Omental fat pad (tissue), 4 donors: ENCODE measurements at places on chromosomes 12 and 14. TPM values are rescaled to one million over a fixed set of nuclear protein-coding genes. Genes with fewer than 3 reads are reported as not detected.
A peak's percentile ranks its signal among the peaks of the same experiment; 100 is the strongest.

NAA25 gene
- total RNA-seq: 70.6 TPM

NYNRIN gene
- 13.7 TPM for total RNA-seq

MYO1H gene
- total RNA-seq: 0.09 TPM

DNA sequence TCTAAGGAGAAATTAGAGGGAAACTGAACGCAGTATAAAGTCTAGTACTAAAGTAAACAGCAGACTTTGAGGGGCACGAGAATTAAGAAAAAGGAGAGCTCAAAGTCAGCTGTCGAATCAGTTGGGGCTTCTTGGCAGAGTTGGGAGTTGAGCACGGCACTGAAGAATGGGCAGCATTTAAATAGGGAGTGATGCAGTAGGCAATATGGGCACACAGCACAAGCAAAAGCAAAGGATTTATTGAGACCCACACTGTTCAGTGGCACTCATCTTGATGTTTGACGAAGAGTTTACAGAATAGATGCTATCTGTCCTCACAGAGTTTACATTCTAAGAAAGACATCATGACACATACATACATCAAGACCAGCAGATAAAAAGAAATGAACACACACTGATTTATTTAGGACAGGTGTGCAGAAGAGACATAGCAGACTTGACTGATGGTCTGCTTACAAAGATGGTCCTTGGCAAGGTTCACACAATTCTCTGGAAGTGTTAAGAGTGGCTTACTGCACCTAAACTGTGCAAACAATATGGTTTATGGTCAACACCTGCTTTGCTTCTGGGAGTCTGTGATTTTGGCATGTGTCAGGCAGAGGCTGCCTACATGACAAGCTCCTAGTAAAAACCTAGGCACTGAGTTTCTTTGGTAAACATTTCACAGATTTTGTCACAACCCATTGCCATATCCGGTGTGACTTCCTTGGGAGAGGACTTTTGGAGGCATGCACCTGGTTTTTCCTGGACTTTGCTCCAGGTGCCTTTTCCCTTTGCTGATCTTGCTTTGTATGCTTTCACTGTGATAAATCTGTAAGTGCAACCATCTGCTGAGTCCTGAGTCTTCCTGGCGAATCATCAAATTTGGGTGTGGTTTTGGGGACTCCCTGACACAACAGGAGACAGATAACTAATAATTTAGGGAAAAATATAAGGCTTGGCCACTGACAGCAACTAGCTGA is 26.3 kb downstream of the ALKBH1 start:
- no peak for DNase-seq

GRCh38 chr12:79019672-79020071 is 155.1 kb downstream of the SYT1 start:
- no peak for DNase-seq

GRCh38 chr12:19910681-19911080 is 457.7 kb upstream of the PDE3A start:
- no peak for DNase-seq

GRCh38 chr12:57604992-57605810 is 577 bp downstream of the DTX3 start:
- DNase-seq: no peak

CALM1 gene
- 369 TPM for total RNA-seq

GRCh38 chr14:98018628-98019027 is 1221.4 kb downstream of the VRK1 start:
- no peak for DNase-seq

SYNE3 gene
- 46.9 TPM for total RNA-seq

AKAP6 gene
- total RNA-seq: 3.3 TPM

GDF3 gene
- total RNA-seq: not detected

AQP5 gene
- total RNA-seq: not detected

DNA sequence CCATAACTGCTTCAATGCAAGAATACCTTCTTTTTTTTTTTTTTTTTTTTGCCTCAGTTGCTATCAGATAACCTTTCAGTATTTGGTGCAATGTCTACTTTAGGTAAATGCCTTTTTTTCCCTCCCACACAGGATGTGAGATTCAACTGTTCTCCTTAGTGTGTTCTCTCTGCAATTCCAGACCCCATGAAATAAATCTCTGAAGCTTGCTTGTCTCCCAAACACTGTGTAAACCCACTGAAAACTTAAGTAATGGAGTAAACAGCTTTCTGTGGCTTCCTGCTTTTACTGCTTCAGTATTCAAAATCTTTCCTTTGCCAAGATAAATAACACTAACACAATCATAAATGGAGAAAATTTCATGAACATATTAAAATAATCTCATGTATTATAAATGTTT is 55.8 kb upstream of the CLEC14A start:
- no peak for DNase-seq

ABCC9 gene
- 56.3 TPM for total RNA-seq

DNA sequence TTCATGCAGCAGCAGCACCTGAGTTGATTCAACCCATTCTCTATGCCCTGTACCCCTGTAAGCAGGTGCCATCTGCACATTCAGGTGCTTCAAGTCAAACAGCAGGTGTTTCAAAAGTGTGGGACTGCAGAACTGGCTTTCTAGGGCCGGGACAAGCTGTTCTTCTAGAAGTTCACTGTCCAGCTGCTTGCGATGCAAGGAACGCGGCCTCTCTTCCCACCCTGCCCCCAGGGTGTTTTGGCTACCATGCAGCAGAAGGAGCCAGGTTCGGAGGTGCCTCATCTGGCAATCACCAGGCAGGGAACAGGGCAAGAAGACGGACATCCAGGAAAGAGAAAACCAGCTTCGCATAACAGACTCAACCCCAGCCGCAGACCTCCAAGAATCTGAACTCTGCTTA is 35.2 kb downstream of the TMEM132D start:
- no peak for DNase-seq

DNA sequence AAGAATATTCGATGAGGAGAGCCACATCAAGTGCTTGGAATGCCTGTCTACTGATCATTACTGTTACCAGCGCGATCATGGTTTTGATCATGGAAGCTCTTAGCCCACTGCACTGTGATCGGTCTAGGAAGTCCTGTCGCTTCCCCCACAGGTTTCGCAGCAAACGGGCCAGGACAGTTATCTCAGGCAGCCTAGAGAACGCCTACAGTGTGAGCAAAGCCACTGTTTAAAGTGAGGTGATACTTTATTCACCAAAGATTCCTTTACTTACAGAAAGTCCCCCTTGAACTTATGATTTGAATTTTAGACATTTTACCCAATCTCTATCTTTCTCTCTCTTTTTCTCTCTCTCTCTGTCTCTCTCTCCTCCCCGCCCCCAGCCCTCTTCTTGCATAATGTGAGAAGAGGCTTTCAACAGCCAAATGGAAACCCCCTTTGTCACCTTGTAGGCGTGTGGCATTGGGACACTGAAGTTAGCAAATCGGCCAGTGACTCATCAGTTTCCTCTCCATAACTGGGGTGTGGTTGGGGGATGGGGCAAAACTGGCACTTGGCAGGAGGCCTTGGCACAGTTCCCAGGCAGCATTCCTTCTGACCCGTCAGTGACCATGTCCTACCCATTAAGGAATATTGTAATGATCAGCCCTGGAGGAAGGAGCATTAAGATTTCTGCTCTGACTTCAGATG is 214.8 kb downstream of the CHST11 start:
- DNase-seq: peak; percentile 92

- DNase-seq: peak; percentile 33
Measured at GRCh38 chr12:118052324-118053070, 8.5 kb downstream of the WSB2 start.

DNA sequence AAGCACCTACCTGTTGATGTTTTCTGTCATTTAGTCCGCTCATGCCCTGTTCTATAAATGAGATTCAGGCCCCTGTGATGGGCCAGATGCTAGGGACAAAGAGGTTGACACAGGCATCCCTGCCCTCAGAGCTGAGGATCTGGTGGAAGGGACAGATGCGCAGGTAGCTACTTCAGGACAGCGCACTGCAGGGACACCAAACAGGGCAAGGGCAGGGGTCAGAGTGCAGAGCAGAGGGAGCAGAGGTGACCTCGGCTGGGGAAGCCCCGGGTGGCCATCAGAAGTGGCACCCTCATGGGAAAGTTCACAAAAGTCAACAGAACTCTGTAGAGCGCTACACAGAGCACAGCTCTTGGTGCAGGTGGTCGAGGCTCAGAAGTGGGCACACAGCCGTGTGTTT is 5.6 kb upstream of the PNMA1 start:
- DNase-seq: no peak

SMCO2 gene
- not detected for total RNA-seq

- peak; percentile 52 for DNase-seq
Measured at GRCh38 chr12:52582971-52583456, 9.4 kb upstream of the KRT74 start.

GRCh38 chr14:87999277-87999676 is 5.7 kb upstream of the GPR65 start:
- no peak for DNase-seq

SMOC1 gene
- total RNA-seq: 5.8 TPM
